ENCODE measurements at places on chromosomes 12 and 14. TPM values are rescaled to one million over a fixed set of nuclear protein-coding genes. Genes with fewer than 3 reads are reported as not detected.

Gene PROX2
- 0.12 TPM for total RNA-seq

- H3K27me3 ChIP-seq: no peaks in the 10 kb centered on the region
- H3K27ac ChIP-seq: no peak overlapping the region
- no peaks in the 10 kb centered on the region for H3K4me1 ChIP-seq
Observed at GRCh38 chr12:110762891-110763290, 20.2 kb upstream of the PPP1CC start.

DNA sequence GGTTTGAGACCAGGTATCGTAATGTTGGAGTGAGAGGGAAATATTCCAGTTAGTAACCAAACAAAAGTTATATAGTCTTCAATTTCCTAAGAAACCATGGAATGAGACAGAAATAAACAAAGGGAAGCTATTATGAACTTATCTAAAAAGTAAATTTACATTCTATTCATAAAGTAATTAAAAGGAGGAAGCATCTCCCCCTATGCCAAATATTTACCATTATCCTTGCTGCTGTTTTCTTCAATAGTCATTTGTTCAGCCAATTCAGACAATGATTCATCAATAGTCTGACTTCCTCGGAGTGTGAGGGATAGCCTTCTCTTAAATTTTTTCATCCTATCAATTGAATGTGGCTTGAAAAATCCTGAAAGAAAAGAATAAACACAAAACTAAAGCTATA, 65.7 kb downstream of the CDK17 start:
- no peaks in the 10 kb centered on the region for H3K27me3 ChIP-seq
- H3K4me1 ChIP-seq: no peaks in the 10 kb centered on the region
- no peak overlapping the region for H3K4me3 ChIP-seq

DNA sequence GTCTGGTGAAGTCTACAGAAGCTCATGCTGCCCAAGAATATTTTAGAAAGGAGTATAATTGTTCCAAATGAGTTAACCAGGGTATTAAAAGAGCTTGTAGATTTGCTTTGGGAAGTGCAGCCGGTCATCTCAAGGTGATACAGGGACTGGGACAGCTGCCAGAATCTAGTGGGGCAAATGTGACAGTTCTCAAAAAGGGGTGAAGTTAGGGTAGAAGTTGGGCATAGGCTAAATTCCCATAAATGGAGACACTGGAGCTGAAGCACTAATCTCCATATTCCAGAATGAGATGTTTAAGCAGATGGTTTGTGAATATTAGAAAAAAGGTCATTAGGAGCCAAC, 94.7 kb downstream of the ANO6 start:
- H3K4me3 ChIP-seq: no peak overlapping the region
- peak overlapping the region; percentile 21 for H3K27ac ChIP-seq
- no peaks in the 10 kb centered on the region for H3K27me3 ChIP-seq
- H3K4me1 ChIP-seq: peaks cover 9% of the 10 kb centered on the region

- no peak for DNase-seq
- no peak overlapping the region for H3K4me3 ChIP-seq
- H3K4me1 ChIP-seq: no peaks in the 10 kb centered on the region
- no peaks in the 10 kb centered on the region for H3K27me3 ChIP-seq
Observed at GRCh38 chr12:129372876-129373275, 519.6 kb downstream of the GLT1D1 start.
